GM18507 (cell line): ENCODE measurements at places on chromosomes 1 and 21.

GRCh38 chr1:208951908-208952307 is 631.6 kb upstream of the CAMK1G start:
- DNase-seq = no peak

- DNase-seq = no peak
Observed at GRCh38 chr21:40143822-40144525, 276.7 kb downstream of the PCP4 start.

DNA sequence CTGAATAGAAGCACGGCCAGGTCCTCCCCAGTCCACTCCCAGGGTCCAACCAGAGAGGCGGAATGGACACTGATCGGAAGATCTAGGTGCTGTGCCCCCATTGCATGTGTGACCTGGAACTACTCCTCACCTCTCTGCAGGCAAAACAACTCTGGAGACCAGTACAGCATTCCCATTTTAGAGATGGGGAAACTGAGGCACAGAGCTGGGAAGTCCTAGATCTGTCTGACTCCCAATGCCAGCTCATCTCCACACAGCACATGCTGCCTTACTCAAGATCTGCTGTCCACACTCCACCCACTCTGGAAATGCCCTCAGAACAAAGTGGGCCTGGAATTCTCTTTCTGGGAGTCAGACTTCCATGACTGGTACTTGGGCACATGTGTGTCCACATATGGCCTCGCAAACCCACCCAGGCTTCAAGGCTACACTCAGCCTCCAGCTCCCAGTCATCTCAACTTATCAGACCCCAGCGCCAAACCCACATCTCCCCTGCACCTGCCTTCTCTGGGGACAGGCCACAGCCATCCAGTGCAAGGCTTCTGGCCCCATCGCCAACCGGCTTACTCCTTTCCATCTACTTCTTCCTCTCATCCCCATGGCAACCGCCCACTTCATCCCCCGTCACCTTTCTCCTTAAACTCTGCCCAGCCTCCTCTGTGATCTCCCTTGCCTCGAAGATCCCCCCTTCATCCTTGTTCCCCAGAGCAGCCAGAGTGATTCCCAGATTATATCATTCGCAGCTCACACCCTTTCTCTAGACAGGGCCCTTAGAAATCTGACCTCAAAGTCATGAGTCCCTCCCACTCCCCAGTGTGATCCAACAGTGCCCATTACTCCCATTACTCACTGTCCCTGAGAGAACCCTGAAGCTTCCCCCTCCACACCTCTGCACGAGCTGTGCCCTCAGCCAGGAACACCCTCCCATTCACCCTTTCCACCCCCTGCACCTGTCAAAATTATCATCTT is 2.7 kb downstream of the COL8A2 start:
- DNase-seq = no peak

GRCh38 chr1:33660956-33661355 is 188.5 kb downstream of the ZSCAN20 start:
- no peak for DNase-seq

GRCh38 chr1:115829023-115829674 is 11.8 kb downstream of the NHLH2 start:
- DNase-seq = no peak

DNA sequence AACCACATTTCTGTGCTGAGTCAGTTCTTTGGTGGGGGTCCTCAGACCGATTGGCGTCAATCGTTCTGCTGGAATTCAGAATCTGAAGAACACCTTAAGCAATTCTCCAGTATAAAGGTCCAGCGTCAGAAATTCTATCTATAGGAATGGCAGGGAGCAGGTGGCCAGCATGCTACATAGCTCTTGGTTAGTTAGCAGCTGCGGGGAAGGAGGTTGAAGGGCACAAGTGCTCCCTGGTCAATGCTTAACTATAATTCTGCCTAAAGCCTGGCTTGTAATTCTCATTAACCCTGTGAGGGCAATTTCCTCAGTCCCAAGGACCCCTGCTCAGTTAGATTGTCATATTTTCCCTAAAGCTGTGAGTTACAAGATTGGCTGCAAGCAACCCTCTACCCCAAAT is 54.3 kb upstream of the GALNT2 start:
- no peak for DNase-seq

DNA sequence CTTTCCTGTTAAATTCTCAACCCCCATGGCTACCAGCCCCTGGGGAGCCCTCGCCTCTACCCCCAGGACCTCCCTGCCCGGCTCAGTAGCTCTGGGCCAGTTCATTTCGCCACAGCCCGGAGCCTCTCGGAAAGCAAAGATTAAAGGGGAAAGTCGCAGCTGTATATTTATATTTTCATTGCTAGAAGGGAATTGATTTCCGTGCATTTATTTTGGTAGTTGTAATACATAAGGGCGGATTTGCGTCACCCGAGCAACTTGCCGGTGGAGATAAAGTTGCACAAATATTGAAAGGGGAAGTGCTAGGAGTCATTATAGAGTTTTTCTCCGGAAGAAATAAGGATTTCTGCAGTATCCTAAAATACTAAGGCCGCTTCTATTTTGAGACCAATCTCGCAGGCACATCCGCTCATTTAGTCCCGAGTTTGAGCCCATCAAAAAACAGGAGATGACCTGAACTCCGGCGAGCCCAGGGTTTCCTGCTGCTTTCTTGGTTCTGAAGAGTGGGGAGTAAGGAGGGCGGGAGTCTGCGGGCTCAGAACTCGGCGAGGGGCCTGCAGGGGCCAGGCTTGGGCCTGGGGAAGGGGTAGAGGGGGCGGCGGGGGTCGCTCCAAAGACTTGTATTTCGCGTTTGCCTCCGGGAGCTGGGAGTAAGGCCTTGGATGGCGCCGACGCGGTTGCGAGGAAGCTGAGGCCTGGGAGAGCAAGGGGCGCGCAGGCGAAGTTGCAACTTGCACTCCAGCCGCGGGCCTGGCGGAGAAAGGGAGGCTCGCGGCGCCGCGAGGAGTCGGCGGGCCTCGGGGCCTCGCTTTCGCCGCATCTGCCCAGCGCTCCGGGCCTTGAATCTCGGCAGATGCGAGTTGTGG is 2.5 kb upstream of the HLX start:
- DNase-seq = no peak

- DNase-seq = no peak
Observed at GRCh38 chr21:27171707-27172106, 204.8 kb upstream of the ADAMTS5 start.

GRCh38 chr1:33560680-33561079 is 88.2 kb downstream of the ZSCAN20 start:
- no peak for DNase-seq

DNA sequence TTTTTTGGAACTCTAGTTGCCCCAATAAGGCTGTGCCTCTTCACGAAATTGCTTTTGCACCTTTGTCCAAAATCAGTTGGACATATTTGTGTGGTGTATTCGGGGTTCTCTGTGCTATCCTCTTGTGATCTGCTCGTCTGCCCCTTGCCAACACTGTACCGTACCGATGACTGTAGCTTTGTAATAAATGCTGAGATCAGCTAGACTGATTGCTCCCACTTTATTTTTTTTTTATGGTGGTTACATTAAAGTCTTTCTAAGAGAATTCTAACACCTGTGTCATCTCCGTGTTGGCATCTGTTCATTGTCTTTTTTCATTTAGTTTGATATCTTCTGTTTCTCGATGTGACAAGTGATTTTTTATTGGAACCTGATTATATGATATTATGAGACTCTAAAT is 94.1 kb downstream of the ADARB1 start:
- no peak for DNase-seq

GRCh38 chr21:45123440-45123839 is 49.1 kb downstream of the ADARB1 start:
- DNase-seq = no peak

DNA sequence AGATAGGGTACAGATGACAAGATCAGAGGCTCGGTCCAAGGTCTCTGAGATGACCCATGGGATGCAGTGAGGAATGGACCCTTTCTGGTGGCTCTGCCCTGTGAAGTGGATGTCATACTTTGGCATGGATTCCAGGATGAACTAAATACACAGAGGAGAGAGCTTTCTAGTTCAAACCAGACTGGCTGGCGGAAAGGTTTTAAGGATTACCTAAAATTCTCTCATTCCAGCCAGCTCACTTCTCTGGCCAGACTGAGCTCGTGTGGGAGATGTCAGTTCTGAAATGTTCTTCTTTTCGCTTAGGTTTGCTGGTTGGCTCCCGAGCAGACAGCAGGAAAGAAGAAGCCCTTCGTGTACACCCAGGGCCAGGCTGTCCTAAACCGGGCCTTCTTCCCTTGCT is 6.2 kb downstream of the RNPEP start:
- DNase-seq = no peak

DNA sequence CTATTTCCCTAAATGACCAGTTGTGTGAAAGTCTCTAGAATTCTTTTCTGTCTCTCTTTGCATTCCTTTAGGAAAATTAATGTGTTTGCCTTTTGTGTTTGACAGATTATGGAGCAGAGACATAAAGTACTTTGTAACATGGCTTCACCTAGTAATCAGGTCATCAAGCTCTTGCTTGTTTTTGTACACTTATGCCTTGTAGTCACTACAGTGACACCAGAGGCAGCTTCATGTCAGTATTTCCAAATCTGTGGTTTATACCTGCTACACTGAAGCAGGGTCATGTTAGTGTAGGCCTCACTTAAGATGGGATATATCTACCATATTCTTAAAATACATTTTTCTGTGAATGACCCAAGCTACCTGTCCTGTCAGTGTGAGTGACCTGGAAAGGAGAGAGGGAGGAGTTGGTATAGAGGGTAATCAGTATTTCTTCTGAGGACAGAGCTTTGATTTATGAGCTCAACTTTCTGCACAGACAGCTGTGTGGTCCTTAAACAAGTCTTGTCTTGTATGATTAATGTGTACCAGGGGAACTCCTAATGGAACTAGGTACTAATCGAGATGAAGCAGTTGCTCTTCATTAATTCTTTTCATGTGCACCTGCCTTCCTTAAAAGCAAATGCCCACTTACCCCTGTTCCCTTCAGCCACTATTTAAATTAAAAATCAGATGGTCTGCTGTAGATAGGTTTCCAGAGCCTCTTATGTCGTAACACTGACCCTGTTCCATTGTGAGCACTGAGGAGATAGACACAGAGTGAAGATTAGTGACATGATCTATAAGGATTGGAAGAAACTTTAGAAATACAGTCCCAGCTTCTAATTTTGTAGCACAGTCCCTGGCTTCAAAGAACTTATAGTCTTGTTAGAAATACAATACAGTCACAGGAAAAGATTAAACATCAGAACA is 45.7 kb downstream of the MACO1 start:
- no peak for DNase-seq

DNA sequence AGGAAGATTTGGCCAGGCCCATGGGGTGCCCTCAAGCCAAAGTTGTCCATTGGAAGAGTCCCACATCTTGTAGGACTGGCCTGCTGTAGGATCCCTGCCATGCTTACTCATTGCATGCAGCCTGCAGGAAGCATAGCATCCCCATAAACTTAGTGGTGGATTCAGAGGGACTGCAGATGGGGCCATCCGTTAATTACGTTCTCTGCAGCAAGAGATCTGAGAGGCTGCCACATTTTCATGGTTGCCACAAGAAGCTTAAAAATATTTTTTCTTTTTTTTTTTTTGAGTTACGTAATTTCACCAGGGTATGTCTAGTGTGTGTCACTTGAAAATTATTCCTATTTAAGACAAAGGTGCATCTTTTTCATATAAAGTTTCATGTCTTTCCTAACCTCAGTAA is 329.7 kb upstream of the USP24 start:
- no peak for DNase-seq

DNA sequence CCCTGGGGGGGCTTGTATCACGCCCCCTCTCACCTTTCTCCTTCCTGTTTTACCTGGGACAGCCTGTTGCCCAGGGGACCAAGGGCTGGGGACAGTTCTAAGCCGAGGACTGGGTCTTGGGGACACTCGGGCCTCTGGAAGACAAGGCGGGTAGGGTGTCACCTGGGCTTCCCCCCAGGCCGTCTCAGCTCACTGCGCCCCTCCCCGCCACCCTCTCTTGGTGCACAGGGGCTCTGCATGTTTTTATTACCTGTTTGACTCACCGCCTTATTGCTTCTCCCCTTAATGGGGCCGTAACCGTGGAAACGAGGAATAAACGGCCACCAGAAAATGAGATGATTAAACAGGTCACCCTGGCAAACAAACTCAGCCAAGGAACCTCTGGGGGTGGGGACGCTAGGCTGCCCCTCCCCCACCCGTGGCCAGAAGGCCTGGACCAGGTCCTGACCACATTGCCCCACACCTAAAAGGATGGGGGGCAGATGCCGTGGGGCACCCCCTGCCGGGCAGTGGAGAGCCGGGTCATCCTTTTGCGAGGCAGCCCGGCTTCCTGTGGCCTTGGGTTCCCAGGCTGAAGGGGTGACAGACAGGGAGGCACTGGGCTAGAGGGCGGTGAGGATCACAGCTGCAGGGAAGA is 109.9 kb downstream of the CASZ1 start:
- no peak for DNase-seq

- DNase-seq = no peak
Observed at GRCh38 chr1:161727256-161727924, 6.0 kb downstream of the FCRLB start.

DNA sequence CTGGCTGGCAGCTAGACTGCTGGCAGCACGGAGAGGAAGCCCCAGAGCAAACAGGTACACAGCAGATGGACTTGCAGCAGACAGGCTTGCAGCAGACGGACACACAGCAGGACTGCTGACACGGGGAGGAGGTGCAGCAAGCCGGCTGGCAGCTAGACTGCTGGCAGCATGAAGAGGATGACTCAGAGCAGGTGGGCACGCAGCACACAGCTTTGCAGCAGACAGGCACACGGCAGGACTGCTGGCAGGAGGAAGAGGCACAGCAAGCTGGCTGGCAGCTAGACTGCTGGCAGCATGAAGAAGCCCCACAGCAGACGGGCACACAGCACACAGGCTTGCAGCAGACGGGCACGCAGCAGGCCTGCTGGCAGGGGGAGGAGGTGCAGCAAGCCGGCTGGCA is 498 bp downstream of the KRTAP10-2 start:
- DNase-seq = no peak

GRCh38 chr1:55741516-55741915 is 526.4 kb upstream of the USP24 start:
- DNase-seq = no peak

- DNase-seq = no peak
Observed at GRCh38 chr1:168004531-168004930, 67.7 kb upstream of the MPC2 start.

- DNase-seq = no peak
Observed at GRCh38 chr1:160522622-160523345, at the start of gene SLAMF6. Gene SLAMF6 (minus strand): TSS chr1:160523255. CDS start chr1:160523192, 63 bp downstream.

DNA sequence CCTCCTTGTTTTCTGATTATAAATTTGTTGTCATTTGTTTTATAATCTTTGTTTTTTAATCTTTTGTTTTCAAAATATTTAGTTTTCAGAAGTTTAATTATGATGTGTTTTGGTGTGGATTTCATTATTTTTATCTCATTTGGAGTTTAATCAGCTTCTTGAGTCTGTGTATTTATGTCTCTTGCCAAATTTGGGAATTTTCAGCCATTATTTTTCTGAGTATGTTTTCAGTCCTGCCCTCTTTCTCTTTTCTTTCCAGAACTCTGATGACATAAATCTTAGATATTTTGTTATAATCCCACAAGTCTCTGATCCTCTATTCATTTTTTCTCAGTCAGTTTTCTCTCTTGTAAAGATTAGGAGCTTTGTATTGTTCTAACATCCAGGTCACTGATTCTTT is 89.8 kb downstream of the RHOU start:
- DNase-seq = no peak
